Activated CD4-positive, alpha-beta T cell treated with anti-CD3 and anti-CD28 coated beads, Interleukin-2, amount 10 ng/mL, durations not matched to agents 7 days and 5 days (primary cell): ENCODE measurements at places on chromosomes 16 and 17.
A peak's percentile ranks its signal among the peaks of the same experiment; 100 is the strongest.

- H3K36me3 ChIP-seq = no peaks in the 10 kb centered on the region
- no peak overlapping the region for H3K4me3 ChIP-seq
- peaks cover 3% of the 10 kb centered on the region for H3K4me1 ChIP-seq
- H3K27me3 ChIP-seq = peaks cover 32% of the 10 kb centered on the region
Measured at GRCh38 chr17:1996800-1997288, 28.3 kb downstream of the RTN4RL1 start.

- H3K4me3 ChIP-seq = no peak overlapping the region
- peaks cover 43% of the 10 kb centered on the region for H3K27me3 ChIP-seq
- no peaks in the 10 kb centered on the region for H3K36me3 ChIP-seq
- H3K4me1 ChIP-seq = peaks cover 5% of the 10 kb centered on the region
- no peak for DNase-seq
- H3K27ac ChIP-seq = no peak overlapping the region
Measured at GRCh38 chr17:52156576-52157570, 1.6 kb downstream of the CA10 start.

GRCh38 chr16:85354686-85355514 is 242.6 kb upstream of the CIBAR2 start:
- no peaks in the 10 kb centered on the region for H3K36me3 ChIP-seq
- no peak overlapping the region for H3K27ac ChIP-seq

DNA sequence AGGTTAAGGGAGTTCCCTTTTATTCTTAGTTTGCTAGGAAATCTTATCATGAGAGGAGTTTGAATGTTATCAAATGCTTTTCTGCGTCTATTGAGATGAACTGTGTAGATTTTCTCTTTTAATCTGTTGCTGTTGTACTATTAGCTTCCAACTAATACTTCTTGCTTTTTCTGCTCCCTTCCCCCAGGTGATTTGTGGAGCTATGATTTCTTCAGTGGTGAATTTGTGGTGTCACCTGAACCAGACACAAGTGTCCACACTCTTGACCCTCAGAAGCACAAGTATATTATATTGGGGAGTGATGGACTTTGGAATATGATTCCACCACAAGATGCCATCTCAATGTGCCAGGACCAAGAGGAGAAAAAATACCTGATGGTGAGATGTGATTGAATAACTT is 29.9 kb upstream of the BCAS3 start:
- H3K4me1 ChIP-seq = peaks cover 15% of the 10 kb centered on the region
- peaks cover 28% of the 10 kb centered on the region for H3K36me3 ChIP-seq
- no peak overlapping the region for H3K27ac ChIP-seq
- DNase-seq = no peak
- H3K27me3 ChIP-seq = no peaks in the 10 kb centered on the region

GRCh38 chr17:78962345-78962983 is 17.3 kb downstream of the LGALS3BP start:
- H3K4me1 ChIP-seq = no peaks in the 10 kb centered on the region
- DNase-seq = no peak
- no peak overlapping the region for H3K4me3 ChIP-seq
- H3K27me3 ChIP-seq = no peaks in the 10 kb centered on the region

DNA sequence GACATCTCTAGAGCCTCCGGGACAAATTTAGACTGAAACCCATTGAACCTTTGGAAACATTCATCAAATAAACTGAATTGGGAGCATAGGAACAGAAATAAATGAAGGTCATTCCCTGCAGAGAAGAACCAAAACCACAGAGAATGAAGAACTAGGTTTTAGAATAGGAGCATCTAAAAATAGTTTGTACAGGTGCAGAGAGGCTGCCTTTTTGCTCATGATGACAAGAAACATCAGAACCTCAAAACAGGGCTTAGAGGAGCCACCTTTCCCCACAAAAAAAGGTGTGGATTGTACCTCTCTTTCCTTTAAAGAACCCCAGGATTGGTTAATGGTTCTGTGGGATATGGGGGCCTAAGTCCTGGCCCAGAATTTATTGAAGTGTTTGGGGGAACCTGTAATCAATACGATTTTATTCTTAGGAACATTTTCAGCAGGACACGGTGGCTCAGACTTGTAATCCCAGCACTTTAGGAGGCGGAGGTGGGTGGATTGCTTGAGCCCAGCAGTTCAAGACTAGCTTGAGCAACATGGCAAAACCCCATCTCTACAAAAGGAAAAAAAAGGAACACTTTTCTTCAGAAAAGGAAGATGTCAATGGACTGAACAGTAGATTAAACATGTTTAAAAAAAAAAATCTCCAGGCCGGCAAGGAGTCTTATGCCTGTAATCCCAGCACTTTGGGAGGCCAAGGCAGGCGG is 37.7 kb upstream of the SLC47A1 start:
- peaks cover 10% of the 10 kb centered on the region for H3K27me3 ChIP-seq
- no peak overlapping the region for H3K27ac ChIP-seq
- no peak for DNase-seq
- no peak overlapping the region for H3K4me3 ChIP-seq
- H3K36me3 ChIP-seq = no peaks in the 10 kb centered on the region

- H3K36me3 ChIP-seq = peaks cover 5% of the 10 kb centered on the region
- H3K27me3 ChIP-seq = peaks cover 11% of the 10 kb centered on the region
- H3K4me1 ChIP-seq = peaks cover 28% of the 10 kb centered on the region
- no peak for DNase-seq
Measured at GRCh38 chr16:424033-424622, 1.3 kb upstream of the RAB11FIP3 start.

GRCh38 chr16:89917773-89918452 is 749 bp upstream of the MC1R start:
- H3K27me3 ChIP-seq = peaks cover 38% of the 10 kb centered on the region
- H3K4me3 ChIP-seq = peak overlapping the region; percentile 66
- peaks cover 49% of the 10 kb centered on the region for H3K4me1 ChIP-seq
- DNase-seq = peak; percentile 91
- H3K36me3 ChIP-seq = peaks cover 10% of the 10 kb centered on the region

GRCh38 chr17:82479602-82480001 is 21.1 kb downstream of the NARF start:
- H3K4me1 ChIP-seq = peaks cover 24% of the 10 kb centered on the region
- H3K27ac ChIP-seq = peak overlapping the region; percentile 89
- no peaks in the 10 kb centered on the region for H3K27me3 ChIP-seq
- no peak overlapping the region for H3K4me3 ChIP-seq

DNA sequence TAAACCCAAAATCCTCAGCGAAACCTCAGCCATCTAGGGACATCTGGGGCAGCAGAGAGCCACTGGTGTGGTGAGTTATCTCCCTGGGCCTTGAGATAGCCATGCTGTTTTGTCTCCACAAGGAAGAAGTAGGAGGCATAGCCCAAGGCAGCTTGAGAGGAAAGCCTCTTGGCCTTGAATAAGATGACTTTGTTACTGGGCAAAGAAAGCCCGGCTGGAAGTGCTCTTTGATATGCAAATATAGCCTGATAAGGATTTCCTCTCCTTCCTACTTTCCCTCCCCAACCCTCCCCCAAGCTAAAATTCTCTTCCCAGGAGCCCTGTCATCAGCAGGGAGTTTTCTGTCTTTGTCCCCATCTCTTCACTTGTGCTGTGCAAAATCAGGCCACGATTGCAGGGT is 694.4 kb downstream of the MAF start:
- DNase-seq = no peak
- H3K4me3 ChIP-seq = no peak overlapping the region
- H3K36me3 ChIP-seq = no peaks in the 10 kb centered on the region
- no peak overlapping the region for H3K27ac ChIP-seq
- peaks cover 12% of the 10 kb centered on the region for H3K4me1 ChIP-seq
- no peaks in the 10 kb centered on the region for H3K27me3 ChIP-seq

- no peak for DNase-seq
- no peaks in the 10 kb centered on the region for H3K36me3 ChIP-seq
- no peak overlapping the region for H3K4me3 ChIP-seq
- H3K27me3 ChIP-seq = no peaks in the 10 kb centered on the region
- H3K27ac ChIP-seq = no peak overlapping the region
- H3K4me1 ChIP-seq = peaks cover 29% of the 10 kb centered on the region
Measured at GRCh38 chr17:57466017-57466471, 209.7 kb downstream of the MSI2 start.

DNA sequence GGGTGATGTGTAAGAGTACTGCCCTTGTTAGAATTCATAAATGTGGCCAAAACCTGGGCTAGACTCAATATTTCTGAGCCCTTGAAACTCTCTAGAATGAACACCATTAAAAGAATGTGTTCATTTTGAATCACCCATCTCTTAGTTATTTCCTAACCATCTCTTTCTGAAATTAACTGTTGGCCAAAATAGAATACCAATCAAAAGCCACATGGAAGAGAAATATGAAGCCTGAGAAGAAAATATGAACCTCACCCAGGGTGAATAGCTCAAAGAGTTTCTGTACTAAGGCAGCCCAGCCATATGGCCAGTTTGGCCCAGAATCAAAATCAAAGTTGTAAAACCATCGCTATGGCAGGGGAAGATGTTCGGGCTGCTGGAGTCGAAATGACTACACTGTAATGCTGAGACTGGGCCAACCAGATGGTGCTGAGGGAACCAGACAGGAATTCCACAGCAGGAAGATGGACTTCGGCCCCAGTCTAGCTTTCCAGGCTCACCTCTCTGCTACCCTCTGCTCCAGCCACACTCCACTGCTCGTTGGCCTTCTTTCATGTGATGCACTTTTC is 154.3 kb upstream of the ZFHX3 start:
- H3K36me3 ChIP-seq = no peaks in the 10 kb centered on the region
- H3K27ac ChIP-seq = no peak overlapping the region
- no peaks in the 10 kb centered on the region for H3K4me1 ChIP-seq
- DNase-seq = no peak
- no peaks in the 10 kb centered on the region for H3K27me3 ChIP-seq

DNA sequence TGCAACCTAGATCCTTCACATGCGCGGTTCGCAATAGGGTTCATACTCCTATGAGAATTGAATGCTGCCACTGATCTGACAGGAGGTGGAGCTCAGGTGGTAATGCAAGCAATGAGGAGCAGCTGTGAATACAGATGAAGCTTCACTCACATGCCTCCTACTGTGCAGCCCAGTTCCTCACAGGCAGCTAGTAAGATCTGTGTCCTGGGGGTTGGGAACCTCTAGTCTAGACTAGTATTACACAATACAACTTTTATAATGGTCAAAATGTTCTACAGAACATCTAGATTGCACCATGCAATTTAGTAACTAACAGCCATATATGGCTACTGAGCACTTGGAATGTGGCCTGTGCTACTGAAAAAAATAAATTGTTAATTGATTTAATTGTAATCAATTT is 26.7 kb downstream of the ABCA5 start:
- H3K4me1 ChIP-seq = peaks cover 2% of the 10 kb centered on the region
- no peak overlapping the region for H3K27ac ChIP-seq
- H3K27me3 ChIP-seq = no peaks in the 10 kb centered on the region
- peaks cover 14% of the 10 kb centered on the region for H3K36me3 ChIP-seq
- H3K4me3 ChIP-seq = no peak overlapping the region
- no peak for DNase-seq

DNA sequence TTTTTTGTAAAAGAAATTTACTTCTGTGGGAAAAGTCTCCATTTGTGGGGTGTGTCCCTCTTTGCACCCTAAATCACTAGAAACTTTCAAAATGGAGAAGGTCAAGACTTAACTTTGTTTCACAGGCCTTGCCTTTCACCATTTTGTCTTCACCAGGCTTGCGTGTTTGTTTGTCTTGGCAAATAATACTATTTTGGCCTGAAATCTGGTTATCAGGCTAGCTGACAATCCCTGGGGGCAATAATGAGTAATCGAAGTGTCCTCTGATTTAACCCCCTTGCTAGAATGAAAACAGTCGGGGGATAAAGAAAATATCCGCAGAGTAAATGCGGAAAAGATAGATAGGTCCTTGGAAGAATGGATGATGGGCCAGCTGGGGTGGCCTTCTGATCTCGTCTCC is 34.5 kb downstream of the SLC39A11 start:
- H3K4me3 ChIP-seq = no peak overlapping the region
- no peaks in the 10 kb centered on the region for H3K27me3 ChIP-seq
- H3K4me1 ChIP-seq = no peaks in the 10 kb centered on the region

GRCh38 chr16:1688807-1689560 is 10.9 kb downstream of the JPT2 start:
- no peak overlapping the region for H3K4me3 ChIP-seq
- H3K27me3 ChIP-seq = no peaks in the 10 kb centered on the region
- no peak overlapping the region for H3K27ac ChIP-seq
- no peak for DNase-seq

GRCh38 chr17:6660101-6660500 is 8.5 kb downstream of the C17orf100 start:
- DNase-seq = no peak
- H3K36me3 ChIP-seq = peaks cover 5% of the 10 kb centered on the region
- peaks cover 40% of the 10 kb centered on the region for H3K4me1 ChIP-seq
- peaks cover 3% of the 10 kb centered on the region for H3K27me3 ChIP-seq
- H3K27ac ChIP-seq = peak overlapping the region; percentile 60
